ENCODE measurements at places on chromosomes 1 and 21.

- no peak for DNase-seq
These were observed 1.5 kb downstream of the KCNA3 start for GRCh38 chr1:110673197-110673701.

DNA sequence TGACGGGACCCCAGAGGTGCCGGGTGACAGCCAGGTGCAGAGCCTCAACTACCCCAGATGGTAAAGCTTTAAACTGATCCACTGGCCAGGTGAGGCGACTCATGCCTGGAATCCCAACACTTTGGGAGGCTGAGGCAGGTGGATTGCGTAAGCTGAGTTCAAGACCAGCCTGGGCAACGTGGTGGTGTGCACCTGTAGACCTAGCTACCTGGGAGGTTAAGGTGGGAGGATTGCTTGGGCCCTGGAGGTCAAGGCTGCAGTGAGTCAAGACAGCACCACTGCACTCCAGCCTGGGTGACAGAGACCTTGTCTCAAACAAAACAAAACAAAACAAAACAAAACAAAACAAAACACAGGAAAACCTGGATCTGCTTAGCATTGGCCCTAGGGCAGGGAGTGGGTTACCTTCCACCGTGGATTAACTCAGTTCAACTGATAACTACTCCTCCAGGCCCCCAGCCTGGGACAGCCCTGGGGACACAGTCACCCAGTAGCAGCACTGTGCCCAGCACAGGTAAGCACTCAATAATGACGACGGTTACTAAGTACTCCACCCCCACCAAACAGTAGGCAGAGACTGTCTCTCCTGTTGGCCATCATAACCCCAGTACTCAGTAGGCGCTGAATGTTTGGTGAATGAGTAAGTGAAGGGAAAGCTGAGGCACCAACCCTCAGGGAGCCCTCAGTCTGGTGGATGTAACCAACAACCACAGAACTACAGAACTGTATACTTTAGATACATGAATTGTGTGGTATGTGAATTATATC, 21.6 kb downstream of the SLC66A1 start:
- DNase-seq: no peak

- DNase-seq: no peak
These were observed 267.7 kb downstream of the AKT3 start for GRCh38 chr1:243582326-243582725.

- no peak for DNase-seq
These were observed 41.3 kb downstream of the ARID4B start for GRCh38 chr1:235286667-235287066.

DNA sequence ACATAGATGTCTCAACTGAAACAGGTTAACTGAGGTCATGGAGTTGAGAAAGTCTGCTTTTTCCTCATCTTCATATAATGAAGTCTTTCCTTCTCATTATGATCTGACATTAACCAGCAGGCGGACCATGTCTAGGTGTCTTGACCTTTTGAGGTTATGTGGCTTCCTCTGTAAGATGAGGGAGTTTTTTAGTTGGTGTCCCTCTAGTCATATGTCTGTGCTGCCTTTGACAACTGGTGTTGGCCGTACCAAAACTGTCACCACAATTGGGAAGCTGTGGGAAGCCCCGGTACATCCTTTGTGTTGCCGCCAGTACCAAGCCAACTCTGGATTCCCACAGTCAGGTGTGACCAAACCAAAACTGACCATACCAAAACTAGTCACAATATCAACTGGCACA, 105.1 kb downstream of the PBX1 start:
- no peak for DNase-seq

GRCh38 chr1:149888247-149888998, 10.9 kb upstream of the BOLA1 start:
- DNase-seq: peak; percentile 75

DNA sequence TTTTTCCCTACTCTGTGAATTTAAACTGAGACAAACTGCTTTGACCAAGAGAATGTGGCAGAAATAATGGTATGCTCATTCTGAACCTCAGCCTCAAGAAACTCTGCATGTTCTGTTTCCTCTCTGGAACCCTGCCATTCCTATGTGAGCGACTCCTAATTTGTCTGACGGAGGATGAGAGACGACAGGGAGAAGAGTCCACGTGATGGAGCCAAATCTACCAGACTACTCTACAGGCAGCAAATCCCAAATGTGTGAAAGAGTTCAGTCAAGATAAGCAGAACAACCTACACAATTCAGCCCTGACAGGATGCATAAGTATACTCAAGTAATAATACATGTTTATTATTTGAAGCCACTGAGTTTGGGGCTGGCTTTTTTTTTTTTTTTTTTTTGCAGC, 153.5 kb downstream of the DPYD start:
- no peak for DNase-seq

All from brain pericyte (primary cell).